ENCODE measurements at places on chromosomes 4 and X.
A peak's percentile ranks its signal among the peaks of the same experiment; 100 is the strongest.

GRCh38 chr4:36244257-36245082 lies at the start of gene ARAP2:
ARAP2 (minus strand) TSS chr4:36244514; CDS start chr4:36229486, 15,028 bp downstream.
- DNase-seq: peak; percentile 82

DNA sequence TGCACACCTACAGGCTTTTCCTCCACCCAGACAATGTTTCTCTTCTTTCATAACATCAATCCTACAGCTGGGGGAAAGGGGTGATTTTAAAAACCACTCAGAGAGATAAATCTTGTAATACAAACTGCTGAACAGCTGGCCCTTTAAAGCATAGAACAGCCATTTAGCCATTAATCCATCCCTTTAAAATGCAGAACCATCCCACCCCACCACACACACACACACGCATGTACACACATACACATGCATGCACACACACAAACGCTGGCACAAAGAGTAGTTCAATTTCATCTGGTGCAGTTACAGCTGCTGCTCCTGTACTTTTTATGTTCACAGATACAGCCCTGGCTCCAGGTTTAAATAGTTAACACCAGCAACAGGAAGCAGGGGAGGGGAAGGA lies 426.1 kb downstream of the MID1IP1 start:
- no peak for DNase-seq

- DNase-seq: peak; percentile 82
Measured at GRCh38 chrX:112840382-112841113, at the start of gene AMOT. AMOT (minus strand) TSS chrX:112840831; CDS start chrX:112823126, 17,705 bp downstream.

- no peak for DNase-seq
Measured at GRCh38 chrX:11450354-11450753, 157.1 kb downstream of the AMELX start.

- DNase-seq: no peak
Measured at GRCh38 chrX:24396931-24397279, 36.5 kb downstream of the SUPT20HL1 start.

GRCh38 chrX:6813836-6814370 lies 279.0 kb upstream of the VCX3A start:
- no peak for DNase-seq

- peak; percentile 6 for DNase-seq
Measured at GRCh38 chr4:78596111-78596742, 44.7 kb downstream of the ANXA3 start.

GRCh38 chr4:129246910-129247461 lies 151.0 kb downstream of the C4orf33 start:
- DNase-seq: no peak

DNA sequence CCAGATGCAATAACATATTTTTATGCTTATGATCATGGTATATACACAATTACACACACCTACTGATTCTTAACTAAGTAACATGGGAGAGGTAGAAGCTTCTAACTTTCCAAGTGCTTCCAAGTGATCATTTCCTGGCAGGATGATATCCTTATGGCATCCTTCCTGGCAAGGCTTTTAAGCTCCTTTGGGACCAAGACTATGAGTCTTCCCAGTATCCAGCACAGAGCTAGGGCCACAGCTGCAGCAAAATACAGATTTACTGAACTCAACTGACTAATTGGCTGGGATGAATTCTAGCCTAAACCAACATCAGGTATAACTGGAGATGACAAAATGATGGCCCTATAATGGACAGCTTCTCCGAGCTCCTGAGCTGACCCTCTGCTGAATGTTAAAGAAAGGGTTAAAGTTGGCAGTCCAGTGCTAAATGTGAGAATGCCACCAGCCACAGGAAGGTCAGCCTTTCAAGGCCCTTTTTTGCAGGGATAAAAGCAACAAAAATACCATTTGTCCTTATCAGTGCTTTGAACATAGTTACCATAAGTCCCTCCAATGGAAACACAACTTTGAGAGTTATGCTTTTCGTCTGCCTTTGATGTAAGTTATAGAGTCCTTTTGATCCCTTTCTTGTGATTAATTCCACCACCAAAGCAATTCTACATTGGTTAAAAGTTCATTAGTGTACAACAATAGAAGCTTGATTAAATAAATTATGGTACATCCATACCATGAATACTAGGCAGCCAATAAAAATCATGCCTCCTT lies 73.4 kb downstream of the MGST2 start:
- DNase-seq: no peak

- DNase-seq: no peak
Measured at GRCh38 chr4:41461780-41462307, 76.1 kb upstream of the LIMCH1 start.

DNA sequence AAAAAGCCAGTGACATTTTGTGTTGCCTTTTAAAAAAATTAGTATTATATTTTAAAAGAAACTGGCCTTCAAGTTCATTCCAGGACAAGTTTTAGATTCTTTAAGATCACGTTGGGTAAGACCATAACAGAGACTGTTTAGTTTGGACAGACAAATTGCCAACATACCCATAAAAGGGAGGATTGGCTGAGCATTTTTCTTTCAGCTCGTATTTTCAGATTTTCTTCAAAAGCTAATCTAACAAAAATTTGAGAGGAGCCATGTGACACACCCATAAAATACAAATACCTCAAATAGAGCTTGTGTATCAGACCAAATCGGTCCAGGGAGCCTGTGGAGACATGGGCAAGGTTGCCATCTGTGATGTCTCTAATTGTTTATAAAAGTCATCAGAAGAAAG lies 74.6 kb upstream of the C1QTNF7 start:
- DNase-seq: no peak

- peak; percentile 29 for DNase-seq
Measured at GRCh38 chrX:48956728-48957414, 536 bp downstream of the OTUD5 start.

- DNase-seq: no peak
Measured at GRCh38 chrX:29376584-29376983, 789.3 kb downstream of the IL1RAPL1 start.

DNA sequence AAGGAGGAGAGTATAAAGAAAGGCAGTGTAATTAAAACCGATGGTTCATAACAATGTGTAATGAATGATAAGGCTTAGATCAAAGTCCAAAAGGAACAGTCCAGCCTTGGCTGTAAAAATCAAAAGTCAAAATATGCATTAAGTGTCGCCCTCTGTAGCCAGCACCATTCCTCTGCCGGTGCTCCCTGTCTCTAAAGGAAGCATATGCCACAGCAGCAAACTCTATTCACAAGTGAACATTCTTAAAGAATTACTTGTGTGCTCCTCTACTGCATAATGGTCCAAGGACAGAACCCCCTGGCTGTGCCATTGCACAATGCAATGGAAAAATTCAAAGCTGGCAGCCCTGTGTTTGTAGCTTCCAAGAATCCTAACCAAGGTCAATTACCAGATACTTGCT lies 16.3 kb upstream of the MBNL3 start:
- DNase-seq: no peak

DNA sequence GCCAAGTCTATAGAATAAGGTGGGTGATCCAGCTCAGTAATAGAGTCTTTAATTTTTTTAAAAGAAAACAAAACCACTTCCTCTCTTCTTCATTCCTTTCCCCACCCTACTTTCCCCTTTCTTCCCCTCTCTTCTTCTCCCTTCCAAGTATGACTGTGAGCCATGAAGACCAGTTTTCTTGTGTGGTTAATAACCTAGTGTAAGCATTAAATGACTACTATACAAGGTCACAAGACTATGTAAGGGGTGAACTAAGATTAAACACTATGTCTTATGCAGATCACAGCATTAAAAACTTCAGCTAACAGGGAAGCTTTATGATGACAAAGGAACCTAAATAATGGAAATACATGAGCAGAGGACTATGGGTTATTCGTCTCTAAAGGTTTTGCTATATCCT lies 135.4 kb downstream of the GUCY2F start:
- DNase-seq: no peak

DNA sequence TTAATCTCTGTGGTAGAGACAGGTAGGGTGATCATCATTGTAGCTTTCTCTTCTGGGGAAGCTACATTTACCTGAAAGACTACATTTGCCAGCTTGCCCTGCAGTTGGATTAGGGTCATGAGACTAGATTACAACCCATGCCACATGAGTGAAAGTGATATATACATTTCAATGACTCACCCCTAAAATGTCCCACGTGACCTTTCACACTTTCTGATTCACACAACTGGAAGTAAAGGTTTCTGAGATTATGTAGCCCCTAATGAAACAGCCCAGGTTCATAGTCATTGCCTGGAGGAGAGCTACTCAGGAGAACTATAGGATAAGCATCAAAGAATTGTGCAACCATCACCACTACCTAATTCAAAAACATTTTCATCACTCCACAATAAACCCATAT lies 17.8 kb downstream of the PDCL2 start:
- no peak for DNase-seq

GRCh38 chrX:15567886-15568616 lies 32.7 kb downstream of the ACE2 start:
- no peak for DNase-seq

DNA sequence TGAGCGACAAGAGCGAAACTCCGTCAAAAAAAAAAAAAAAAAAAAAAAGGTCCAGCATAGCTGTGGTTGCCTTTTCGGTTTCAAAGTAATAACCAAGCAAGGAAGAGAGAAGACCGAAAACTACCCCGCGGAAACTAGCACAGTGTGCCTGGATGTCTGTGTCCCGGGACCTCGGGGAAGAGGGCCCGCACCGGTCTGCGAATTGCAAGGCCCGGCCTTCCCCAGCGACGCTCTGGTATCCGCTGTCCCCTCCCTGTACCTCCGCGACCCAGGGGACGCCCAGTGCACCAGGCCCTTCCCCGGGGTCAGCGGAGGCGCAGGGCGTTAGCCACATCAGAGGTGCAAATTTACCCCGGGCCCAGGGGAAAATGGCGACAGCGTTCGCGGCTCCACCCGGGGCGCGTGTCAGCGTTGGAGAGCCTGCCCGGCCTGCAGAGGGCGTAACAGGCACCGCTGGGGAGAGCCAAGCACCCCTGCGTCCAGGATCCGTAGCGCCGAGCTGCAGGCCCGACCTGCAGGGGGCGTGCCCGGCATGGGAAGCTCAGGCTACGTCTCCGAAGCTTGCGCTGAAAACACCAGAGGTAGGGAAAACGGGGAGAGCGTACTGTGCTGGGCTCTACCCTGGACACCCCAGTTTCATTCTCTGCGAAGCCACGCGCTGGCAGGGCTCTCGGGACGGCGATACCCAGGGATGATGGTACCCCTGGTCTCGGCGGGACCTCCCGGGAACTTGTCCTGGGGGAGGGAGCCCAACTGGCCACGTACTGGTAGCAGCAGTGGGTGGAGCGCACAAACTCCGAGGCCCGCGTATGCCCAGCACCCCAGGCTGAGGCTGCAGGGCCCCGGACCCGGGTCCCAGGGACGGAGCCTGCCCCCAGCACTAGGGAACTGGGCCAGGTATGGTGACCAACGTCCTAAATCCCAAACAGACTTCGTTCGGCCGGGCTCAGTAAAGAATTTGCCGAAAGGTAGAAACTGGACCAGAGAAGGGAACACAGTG lies 16.2 kb downstream of the NKX6-1 start:
- DNase-seq: no peak

GRCh38 chr4:107966903-107967302 lies 22.8 kb upstream of the HADH start:
- DNase-seq: no peak

GRCh38 chrX:13829983-13830382 lies 13.1 kb upstream of the GPM6B start:
- no peak for DNase-seq

DNA sequence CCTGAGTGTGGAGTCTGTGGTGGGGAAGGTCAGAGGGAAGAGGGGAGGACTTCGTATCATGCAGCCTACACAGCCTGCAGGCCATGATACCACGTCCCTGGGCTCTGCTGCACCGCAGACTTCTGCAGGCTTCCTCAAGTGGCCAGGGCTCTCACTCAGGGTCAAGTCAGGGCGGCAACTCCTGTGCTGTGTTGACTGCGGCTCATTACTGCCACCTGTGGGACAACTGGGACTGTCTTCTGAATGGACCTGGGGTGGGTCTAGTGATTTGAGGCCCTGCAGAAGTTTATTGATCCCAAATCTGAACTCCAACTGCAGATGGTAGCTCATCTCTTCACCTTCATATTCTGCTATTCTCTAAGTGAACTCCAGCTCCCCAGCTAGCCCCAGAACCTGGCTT lies 167.1 kb downstream of the NSUN7 start:
- DNase-seq: peak; percentile 51

- peak; percentile 2 for DNase-seq
Measured at GRCh38 chr4:109294006-109294405, 8.5 kb downstream of the COL25A1 start.

DNA sequence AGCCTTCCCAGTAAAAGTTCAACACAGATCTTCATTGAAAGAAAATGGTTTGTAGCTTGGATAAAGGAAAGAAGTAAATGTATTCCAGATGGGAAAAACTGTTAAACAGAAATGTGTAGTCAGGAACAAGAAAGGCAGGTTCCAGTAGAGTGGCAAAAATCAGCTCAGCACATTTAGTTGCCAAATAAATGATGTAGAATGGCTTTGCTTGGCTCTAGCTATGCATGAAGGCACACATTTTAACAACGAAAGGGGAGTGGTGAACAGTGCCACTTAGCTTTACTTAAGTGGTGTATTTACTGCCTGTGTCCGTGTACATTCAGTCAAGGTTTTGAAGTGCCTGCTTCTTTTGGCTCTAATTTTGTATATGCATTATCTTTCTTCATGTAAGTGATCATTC lies 644.5 kb upstream of the ATOH1 start:
- DNase-seq: no peak

DNA sequence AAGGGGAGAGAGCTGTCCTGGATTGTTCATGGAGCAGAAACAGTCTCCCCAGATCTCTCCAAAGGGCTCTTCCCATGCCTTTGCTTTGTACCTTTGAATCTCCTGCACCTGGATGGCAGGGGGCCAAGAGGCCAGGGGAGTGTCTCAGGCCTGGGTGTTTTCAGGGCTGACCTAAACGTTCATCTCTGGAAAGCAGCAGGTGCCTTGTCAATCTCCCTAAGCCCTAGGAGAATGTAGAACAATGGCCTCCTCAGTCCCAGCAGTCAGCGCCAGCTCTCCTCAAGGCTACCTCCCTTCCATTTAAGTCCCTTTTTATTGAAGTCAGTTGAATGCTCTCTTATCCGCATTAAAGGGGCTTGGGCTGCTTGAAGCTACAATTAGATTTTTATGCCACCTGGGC lies 31.2 kb upstream of the NSUN7 start:
- peak; percentile 36 for DNase-seq

GRCh38 chr4:2419814-2420213 lies 1.1 kb downstream of the CFAP99 start:
- no peak for DNase-seq

DNA sequence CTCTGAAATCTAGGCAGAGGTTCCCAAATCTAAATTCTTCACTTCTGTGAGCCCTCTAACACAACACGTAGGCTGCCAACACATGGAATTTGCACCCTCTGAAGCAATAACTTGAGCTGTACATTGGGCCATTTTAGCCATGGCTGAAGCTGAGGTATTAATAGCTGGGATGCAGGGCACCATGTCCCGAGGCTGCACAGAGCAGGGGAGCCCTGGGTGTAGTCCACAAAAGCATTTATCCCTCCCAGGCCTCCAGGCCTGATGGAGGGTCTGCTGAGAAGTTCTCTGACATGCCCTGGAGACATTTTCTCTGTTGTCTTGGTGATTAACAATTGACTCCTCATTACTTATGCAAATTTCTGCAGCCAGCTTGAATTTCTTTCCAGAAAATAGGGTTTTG lies 127.9 kb downstream of the PABPC4L start:
- no peak for DNase-seq
